Natural killer cell (primary cell): ENCODE measurements at places on chromosomes 1 and 21.

GRCh38 chr1:228107636-228108035 lies 1.5 kb downstream of the MRPL55 start:
- DNase-seq = no peak

GRCh38 chr1:3652548-3653285 lies 401 bp downstream of the TP73 start:
- DNase-seq = no peak

DNA sequence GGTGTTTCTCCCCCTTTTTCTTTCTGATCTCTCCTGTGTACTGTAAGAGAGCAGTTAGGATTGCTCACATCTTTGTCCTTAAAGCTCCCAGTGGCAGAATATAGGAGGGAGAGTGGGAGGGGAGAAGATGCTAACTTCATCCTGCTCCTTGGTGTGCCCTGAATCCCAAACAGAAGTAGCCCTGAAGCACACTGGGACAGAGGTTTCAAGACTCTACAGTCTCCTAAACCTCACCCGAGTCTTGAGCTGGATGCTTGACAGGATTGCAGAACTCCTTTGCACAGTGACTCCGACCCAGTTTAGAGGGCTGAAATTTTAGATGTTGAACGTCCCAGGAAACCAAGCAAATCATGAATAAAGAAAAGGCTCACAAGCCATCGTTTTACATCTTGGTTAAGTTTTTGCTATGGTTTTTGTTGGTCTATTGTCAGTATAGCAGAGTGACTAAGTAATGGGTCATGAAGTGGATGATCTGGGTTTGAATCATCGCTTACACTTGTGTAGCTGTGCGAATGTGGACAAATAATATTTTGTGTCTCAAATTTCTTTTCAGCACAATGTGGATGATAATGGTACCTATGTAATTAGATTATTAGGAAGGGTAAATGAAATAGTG lies 37.5 kb downstream of the XCL2 start:
- DNase-seq = no peak

GRCh38 chr1:36657826-36658225 lies 175.1 kb upstream of the CSF3R start:
- no peak for DNase-seq
